ENCODE measurements at places on chromosomes 12 and 14.

DNA sequence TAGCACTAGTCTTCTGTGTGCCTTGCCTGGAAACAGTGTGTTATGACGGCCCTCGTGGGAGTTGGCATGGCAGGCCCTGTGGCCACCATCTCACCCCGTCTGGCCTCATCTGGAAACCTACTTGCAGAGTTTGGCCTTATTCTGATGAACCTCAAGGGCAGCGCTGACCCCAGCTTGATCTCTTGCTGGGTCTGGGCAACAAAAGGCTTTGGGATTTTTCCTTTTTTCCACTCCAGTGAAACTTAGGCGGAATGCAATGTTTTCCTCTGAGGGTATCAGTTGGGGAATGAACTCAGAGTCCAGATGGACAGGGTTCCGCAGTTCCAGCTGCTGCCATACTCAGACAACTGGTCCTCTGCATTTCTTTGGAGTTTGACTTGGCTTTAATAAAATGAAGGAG, 15.9 kb downstream of the CACNA1C start:
- DNase-seq = no peak

DNA sequence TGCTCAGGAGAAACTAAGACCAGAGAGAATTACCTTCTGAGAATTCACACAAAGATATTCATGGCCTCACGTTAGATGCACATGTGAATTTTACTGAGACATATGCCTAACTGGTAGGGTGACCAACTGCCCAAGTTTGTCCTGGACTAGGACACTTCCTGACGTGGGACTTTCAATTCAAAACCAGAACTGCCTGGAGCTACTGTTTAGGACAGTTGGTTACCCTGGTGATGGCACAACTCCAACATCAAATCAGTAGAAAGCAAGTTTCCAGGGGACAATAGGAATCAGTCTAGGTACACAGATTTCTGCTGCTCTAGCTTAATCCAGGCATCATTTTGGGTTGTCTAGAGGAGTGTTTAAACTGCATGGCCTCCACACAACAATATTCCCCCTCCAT, 178.7 kb downstream of the GXYLT1 start:
- no peak for DNase-seq

GRCh38 chr14:74934476-74935359, 11.7 kb upstream of the RPS6KL1 start:
- no peak for DNase-seq

DNA sequence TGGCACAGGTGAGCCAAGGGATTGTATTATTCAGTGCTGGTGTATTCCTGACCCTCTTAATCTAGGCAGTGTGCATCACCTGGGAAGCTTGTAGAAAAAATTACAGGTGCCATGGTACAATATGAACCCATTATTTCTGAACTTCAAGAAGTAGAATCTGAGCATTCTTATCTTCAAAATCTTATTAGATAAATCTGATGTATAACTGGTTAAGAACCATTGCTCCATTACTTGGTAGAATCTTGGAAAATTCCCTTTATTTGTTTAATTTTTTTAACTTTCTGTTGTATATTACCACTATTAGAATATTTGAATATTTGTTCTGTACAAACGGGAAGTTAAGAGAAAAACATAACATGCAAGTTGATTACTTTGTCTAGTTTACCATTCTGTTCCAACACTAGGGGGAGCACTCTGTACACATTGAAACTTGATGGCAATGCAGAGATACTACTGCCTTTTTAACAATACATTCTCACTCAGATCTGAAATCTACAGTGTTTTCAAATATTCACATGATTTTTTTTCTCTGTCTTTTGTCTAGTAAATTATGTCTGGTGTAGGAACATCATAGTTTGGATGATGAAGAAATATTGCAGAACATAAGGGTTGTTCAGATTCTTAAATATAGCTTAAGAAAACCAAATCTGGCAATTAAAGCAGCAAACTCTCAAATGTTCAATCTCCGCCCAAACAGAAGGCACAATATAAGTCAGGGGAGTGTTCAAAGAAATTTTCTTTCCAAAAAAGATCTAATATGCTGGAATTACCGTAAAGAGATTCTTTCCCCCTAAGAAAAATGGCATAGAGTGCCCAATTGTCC, 196.6 kb downstream of the PCNX1 start:
- peak; percentile 23 for DNase-seq

DNA sequence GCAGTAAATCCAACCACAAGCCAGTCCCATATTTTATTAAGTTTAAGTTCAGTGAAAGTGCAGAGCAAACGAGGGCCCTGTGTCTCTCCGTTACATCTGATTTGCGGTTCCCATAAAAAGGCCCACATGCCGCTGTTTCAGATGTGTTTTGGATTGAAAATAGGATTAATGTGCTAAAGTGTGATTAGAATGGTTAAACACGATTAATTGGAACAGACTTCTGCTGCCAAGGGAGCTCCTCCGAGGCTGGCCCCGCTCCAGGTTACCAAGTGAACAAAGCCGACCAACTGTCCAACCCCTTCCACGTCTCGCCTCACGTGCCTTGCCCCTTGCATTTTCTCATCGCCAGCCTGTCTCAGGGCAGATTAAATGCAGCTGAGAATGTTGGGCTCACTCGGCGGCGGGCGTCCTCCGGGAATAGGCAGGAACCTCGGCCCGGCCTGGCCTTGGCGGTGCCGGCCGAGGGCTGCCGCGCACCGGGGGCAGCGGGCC, 166.5 kb upstream of the GSC start:
- DNase-seq = no peak

- no peak for DNase-seq
These were observed 87.8 kb upstream of the ATXN7L3B start for GRCh38 chr12:74449872-74450271.

DNA sequence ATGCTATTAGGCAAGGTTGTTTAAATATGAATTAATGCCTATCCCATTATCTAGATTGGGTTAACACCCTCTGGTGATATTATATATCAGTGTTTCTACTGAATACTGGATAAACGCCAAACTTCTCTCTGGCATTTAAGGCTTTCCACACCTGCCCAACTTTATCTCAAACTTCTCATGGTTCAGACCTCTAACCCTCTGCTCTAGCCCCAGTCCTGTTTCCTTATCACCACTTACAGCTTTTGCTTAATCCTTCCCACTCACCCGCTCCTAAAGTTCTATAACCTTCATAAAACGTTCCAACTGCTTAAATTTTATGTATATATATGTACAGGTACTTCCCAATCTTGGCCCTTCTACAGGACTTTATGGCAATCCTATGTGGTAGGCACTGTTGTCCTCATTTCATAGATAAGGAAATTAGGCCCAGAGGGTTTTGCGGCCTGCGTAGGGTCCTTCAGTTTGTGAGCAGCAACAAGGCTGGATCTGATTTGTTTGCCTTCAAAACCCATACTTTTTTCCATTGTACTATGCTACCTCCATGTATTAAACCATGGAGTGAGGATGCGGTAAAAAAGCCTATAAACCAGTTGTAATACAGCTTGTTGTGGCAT, 1.2 kb downstream of the LPCAT3 start:
- DNase-seq = no peak

GRCh38 chr12:67991158-67991557, 1.9 kb downstream of the IFNG-AS1 start:
- DNase-seq = no peak

GRCh38 chr12:102776041-102776440, 141.0 kb downstream of the PAH start:
- no peak for DNase-seq

DNA sequence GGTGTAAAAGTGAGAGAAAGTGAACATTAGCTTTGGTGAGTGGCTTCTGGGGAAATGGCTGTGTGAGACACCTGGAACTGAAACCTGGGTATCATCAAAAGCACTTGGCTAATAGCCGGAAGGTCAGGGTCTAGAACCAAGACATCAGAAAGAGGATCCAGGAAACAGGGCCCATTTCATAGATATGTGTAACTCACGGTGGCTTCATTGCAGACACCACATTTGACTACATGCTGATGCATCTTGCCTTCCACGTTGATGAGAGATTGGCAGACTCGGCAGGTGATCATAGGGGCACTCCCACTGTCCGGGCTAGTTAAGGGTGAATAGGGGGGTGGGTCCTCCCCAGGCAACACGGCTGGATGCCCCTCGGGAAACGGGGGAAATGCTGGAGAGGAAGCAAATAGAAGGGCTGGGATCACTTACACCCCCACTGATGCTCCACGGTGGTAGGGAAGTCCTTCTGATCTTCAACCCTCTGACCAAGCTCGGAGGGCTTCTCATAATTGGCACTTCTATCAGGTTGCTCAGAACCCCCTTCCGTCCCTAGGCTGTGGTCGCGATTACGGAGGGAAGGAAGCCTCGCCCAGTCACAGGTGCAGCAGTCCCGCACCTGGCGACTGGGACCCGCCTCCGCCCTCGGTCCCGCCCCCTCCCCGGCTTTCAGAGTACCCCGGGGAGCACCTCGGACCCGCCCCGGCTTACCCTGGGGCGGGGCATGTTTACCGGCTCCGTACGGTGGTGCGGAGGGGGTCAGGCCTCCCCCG, 593 bp downstream of the PIP4P1 start:
- no peak for DNase-seq

DNA sequence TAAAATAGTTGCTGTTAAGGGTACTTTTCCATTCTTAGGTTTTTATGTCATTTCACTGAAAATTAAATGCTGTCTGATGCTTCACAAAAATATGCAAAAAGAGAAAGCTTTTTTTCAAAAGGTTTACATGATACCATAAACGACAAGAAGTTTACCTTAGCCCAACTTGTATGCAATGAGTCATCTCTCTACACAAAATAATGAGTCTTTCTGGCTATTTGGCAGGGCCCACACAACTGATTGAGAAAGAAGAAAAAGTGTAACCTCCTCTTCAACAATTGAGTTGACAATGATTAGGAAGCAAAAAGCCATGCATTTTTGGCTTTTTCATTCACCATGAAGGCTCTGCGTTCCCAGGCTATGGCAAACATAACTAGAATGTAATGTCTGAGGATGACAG, 165.4 kb upstream of the CPNE8 start:
- DNase-seq = no peak

DNA sequence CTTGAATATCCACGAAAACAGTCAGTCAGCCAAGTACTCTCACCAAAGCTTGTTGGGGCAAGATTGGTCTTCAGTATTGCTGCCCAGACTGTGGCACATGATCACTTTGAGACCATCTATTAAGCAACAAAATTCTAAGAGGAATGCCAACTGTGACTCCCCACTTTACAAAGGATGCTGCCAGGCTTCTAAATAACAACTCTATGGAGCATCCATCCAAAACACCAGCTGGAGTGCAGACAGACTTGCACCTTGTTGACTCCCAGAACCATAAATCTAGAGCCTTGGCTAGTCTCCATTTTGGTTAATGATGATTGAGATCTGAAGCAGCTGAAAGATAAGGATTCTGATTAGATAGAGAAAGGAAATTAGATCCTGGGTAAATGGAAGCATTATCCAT, 132.8 kb downstream of the DIO2 start:
- DNase-seq = no peak

- DNase-seq = no peak
These were observed 223.4 kb downstream of the GLT1D1 start for GRCh38 chr12:129076441-129077320.

- DNase-seq = no peak
These were observed 625.4 kb upstream of the LRFN5 start for GRCh38 chr14:40981247-40981646.

DNA sequence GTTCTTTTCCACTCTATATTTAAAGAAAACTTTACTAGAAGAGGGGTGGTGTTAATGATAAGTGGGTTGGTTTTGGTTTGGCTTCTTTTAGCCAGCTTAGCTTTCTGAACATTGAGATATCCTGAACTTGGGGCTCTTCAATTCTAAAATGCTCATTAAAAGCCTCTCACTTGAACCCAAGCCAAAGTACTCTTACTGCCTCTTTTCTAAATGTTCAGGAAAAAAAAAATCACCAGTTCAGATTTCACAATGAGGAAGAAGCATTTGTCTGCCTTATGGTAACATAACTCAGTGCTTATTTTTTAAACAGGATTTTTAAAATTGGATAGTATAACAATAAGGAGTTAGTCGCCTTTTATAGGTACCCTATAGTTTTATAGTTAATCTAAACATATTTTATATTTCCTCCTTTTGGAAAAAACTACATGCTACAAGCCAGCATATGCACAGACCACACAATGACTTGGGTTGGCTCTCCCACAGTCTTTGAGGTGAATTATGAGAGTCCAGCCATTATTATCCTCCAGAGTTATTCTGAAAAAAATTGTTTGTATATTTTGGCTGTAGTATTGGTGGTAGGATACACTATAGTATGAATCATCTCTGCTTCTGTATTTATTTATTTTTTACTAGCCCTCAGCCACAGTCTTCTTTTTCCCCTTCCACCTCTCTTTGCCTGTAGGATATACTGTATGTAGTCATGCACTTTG, 195.5 kb upstream of the TMPO start:
- no peak for DNase-seq

DNA sequence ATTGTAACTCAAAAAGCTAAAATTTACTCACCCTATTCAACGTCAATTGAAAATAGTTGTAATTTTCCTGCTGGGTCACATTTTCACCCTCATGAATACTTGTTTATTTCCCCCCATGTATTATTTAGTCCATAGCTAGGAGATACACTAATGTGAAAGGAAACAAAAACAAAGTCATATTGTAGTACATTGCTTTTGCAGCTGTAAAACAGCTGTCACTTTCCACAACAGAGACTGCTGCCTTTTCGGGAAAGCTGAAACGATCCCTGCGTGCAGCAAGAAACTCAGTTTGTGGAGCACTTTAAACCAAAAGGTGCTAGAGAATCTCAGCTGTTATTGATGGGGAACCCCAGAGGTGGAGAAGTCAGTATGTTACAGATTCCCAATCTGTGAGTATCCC, 4.3 kb downstream of the RACGAP1 start:
- DNase-seq = no peak

DNA sequence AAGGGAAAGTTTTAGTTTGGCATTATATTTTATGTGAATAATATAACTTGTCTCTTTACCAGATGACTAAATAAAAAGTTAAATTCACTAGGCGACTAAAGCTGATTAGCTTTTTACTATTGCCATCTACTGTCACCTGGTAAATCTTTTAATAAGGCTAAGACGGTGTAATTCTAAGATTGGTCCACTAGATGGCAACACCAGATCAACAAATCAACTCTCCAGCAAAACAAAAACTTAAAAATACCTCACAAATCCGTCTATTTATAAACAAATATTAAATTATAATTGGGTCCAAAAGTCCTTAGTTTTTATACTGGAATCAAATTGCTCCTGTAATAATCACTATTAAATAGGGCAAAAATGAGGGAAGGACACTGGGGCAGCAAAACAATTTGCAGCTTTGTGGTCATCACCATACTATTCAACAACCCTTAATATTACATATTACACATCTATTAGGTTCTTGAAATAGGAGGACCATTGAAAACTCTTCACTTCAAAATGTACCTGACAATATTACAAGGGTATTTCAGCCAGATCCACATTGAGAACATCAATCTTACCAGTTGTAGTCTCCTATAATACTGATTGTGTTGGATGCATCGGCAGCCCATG, 47.9 kb downstream of the GALC start:
- no peak for DNase-seq
